Kidney capillary endothelial cell (primary cell): ENCODE measurements at places on chromosomes 2 and 18.

DNA sequence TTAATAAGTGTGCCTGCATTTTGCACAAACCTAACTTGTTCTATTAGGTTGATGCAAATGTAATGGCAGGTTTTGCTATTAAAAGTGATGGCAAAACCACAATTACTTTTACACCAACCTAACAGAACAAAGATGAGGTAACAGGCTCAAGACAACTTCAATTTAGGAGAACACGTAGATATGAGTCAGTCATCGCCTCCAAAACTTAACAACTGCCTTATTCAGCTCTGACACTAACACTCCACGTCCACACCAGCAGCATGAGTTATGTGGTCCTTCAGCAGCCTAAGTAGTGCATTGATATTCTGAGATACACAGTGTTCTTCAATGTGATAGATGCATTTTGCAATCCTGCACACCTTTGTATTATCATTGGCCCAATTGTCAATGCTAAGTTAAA lies 1175.1 kb upstream of the ACVR2A start:
- no peak for DNase-seq

DNA sequence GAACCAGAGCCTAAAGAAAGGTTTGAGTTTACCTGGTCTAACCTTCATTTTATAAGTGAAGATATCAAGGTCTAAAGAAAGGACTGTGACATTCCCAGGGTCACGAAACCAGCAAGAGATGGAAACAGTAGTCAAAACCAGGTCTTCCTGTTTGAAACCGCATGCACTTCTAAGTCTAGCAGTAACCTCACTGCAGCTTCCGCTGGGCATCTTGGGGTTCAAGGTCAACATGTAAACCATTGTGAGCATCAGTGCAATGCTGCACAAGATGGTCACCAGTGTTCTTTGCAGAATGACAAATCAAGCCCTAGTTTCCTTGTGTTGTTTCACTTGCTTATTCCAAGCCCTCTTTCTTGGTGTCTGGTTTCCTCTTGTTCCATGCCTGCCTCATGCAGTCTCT lies 292.9 kb upstream of the MEX3C start:
- DNase-seq, result no peak

- DNase-seq, result no peak
These were observed 206.3 kb upstream of the HAAO start for GRCh38 chr2:42998721-42999120.

- DNase-seq, result no peak
These were observed 78.1 kb upstream of the NPAS2 start for GRCh38 chr2:100741880-100742276.

GRCh38 chr18:56563568-56563967 lies 74.8 kb downstream of the TXNL1 start:
- no peak for DNase-seq

GRCh38 chr2:96409820-96410164 lies 74.2 kb downstream of the NCAPH start:
- no peak for DNase-seq

DNA sequence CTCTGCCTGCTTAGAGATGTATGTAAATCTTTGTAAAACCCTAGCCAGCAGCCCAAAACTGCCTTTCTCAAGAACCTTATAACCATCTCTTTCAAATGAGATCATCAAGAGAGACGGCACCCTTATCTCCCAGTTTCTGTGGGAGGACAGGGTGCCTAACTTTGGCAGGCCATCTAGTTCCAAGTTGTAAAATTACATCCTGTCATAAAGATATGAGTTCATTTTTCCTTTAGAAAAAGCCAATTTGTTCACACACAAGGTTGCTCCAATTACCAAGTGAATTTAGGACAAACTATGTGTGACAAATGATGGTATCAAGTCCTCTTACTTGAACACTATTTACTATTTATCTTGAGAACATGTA lies 65.3 kb downstream of the MEMO1 start:
- DNase-seq, result no peak

DNA sequence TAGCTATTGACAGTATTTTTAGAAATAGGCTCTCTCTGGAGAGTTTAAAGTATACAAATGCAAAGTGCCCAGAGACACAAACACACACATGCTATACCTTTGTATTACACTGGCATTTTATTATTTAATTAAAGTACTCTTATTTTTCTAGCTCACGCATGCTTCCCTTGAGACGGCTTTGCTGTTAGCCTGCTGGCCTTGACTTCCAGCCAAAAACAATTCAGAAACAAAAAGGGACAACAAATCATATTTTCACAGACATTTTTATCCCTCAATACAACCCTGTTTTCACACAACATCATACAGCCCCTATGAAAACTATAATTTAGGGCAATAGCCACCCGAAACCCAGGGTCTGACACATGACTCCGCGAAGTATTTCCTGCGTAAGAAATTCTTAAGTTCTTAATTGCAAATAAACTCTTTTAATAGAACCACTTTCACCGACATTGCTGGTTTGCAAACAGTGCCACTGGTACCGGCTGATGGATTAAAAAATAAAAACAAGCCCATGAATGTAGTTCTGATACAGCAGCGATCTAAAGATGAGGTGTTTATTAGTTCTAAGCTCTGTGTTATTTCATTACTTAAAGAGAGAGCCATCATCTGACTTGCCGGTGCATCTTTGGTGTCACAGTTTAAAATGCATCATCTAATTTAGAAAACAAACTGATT lies 185.1 kb downstream of the TCF4 start:
- no peak for DNase-seq

- no peak for DNase-seq
These were observed 323.6 kb upstream of the HS6ST1 start for GRCh38 chr2:128642316-128642715.

DNA sequence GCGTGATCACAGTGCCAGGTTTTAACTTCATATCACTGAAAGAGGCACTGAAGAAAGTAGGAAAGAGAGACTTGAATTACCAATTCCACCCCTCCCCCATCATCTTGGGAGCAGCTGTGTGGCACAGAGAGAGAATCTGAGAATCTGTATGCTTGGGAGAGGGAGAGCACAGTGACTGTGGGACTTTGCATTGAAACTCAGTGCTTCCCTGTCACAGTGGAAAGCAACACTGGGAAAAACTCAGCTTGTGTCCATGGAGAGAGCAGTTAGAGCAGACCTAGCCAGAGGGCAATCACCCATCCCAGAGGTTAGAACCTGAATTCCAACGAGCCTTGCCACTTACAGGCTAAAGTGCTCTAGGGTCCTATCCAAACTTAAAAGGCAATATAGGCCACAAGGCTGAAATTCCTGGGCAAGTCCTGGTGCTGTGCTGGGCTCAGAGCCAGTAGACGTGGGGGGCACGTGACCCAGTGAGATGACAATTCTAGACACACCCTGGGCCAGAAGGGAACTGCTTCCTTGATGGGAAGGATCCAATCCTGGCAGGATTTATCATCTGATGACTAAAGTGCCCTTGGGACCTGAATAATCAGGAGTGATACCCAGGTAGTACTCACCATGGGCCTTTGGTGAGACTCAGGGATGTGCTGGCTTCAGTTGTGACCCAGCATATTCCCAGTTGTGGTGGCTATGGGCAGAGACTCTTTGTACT lies 15.5 kb upstream of the ABCB11 start:
- no peak for DNase-seq

DNA sequence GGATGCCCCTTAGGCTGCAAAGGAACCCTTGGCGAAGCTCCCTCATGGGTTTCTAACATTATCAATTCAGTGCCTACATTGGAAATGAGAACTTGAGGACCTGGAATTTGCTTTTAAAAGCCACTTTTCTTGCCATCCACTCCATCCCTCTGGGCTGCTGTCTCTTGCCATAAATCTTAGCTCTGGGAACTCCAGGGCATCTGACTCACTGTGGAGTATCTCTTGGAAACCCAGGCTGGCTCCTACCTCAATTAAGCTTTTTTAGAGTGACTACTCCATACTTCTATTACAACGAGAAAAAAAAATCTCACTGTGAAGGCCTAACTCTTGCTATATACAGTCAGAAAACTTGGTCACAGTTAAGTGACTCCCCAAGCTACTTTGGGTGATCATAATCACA lies 227.2 kb upstream of the SETBP1 start:
- no peak for DNase-seq
